ENCODE measurements at places on chromosomes 3 and 15.

DNA sequence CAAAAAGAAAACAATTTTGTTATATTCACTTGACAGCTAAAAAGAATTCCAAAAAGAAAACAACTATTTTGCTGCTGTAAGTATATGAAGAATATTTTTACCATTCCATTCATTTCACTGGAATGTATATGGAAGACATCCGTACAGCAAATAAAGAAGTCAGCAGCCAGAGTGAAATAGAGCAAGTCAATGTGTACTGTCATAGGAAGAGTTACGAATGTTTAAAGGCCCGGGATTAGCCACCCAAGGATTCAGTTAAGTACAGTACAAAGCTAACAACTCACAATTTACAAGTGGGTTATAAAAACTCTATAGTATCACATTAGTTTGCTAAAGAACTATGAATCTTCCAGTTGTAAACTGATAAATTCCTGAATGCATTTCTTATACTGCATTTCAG is 14.4 kb upstream of the XXYLT1 start:
- no peak for DNase-seq

DNA sequence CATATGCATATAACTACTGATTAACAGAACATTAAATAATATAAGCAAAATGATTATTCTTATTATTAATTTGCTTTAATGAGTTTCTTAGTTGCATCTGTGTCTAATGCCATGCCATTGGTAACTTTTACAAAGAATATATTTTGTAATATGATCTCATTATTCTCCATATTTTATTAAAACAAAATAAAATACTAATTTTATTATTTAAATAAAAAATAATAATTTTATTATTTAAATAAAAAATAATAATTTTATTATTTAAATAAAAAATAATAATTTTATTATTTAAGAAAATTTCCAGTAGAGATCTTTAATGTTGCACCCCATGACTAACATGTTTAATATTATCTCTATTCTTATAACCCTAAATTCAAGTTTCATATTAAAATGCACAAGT is 771.1 kb downstream of the NR2F2 start:
- no peak for DNase-seq

GRCh38 chr15:99472416-99473145 is 93.2 kb upstream of the MEF2A start:
- DNase-seq, result peak; percentile 30

DNA sequence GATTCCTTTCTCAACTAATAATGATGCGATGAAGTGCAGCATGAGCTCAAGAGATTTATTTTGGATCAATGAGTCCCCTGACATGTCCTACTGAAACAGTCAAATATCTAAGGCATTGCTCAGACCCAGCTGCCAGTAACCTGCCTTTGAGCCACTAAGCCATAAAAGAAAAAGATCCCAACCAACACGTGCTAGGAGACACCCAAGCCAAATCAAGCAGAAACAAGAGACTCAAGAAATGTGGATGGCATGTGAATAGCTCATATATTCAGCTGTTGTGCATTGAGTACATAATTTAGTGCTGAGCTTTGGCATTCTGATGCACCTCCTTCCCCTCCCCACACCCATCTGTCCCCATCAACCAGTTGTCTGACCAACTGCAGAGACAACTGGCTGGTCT is 29.2 kb downstream of the GJD2 start:
- peak; percentile 47 for DNase-seq

GRCh38 chr15:51768018-51768417 is 16.6 kb downstream of the TMOD2 start:
- no peak for DNase-seq

GRCh38 chr3:47347217-47347801 is 33.5 kb upstream of the PTPN23 start:
- DNase-seq, result no peak

GRCh38 chr15:38530113-38530512 is 34.5 kb downstream of the RASGRP1 start:
- no peak for DNase-seq

- DNase-seq, result no peak
Measured at GRCh38 chr3:17514597-17514996, 227.8 kb downstream of the TBC1D5 start.

- DNase-seq, result no peak
Measured at GRCh38 chr15:67927501-67928168, 87.8 kb upstream of the RNU6-1 start.

GRCh38 chr3:165805946-165806561 is 31.2 kb downstream of the BCHE start:
- DNase-seq, result no peak

DNA sequence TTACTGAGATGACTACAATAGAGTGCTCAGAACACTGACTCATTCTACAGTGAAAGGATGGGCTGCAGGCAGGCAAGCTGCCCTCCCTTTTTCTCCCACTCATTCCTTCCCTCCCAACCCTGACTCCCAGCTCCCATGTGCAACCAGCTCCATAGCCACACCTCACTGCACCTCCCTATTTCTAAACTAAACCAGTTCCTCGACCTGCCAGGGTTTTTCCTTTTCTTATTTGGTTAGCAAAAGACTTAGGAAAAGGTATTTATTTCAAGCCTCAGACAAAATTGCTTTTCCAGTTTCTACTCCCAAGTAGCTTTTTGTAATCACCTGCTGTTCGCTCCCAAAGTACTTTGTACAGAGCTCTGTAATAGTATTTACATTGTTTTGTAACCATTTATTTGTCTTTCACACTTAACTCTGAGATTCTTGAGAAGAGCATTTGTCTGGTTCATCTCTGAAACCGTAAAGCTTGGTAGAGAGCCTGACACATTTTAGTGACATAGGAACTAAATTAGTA is 2.2 kb downstream of the AADAC start:
- DNase-seq, result no peak

DNA sequence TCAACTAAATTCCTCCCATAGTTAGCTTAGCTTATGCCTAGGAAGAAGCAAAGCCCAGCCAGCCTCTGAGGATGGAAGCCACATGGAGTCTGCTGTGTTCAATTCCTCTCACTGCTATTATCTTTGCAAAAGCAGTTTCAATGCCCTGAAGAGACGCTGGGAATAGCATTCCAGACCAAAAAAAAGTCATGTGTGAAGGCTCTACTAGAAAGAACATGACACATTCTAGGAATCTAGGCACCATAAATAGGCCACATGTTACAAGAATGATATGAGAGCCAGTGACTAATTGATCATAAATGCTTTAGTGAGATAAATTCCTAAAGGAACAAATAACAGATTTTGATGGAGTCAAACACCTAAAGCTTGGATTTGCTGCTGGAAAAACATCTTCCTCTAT is 800.8 kb downstream of the TUSC7 start:
- DNase-seq, result no peak

- DNase-seq, result peak; percentile 59
Measured at GRCh38 chr3:129224984-129225393, 24.4 kb upstream of the COPG1 start.

- DNase-seq, result no peak
Measured at GRCh38 chr3:83063446-83063845, 1302.0 kb upstream of the GBE1 start.

- DNase-seq, result no peak
Measured at GRCh38 chr3:122299872-122300460, 25.1 kb upstream of the CSTA start.

GRCh38 chr15:56432304-56432703 is 32.6 kb downstream of the MNS1 start:
- DNase-seq, result no peak

GRCh38 chr3:46748170-46748569 is 30.5 kb upstream of the PRSS50 start:
- DNase-seq, result no peak

- no peak for DNase-seq
Measured at GRCh38 chr3:111414531-111414930, 127.5 kb upstream of the CD96 start.

GRCh38 chr15:62133141-62133540 is 31.9 kb downstream of the C2CD4B start:
- no peak for DNase-seq

DNA sequence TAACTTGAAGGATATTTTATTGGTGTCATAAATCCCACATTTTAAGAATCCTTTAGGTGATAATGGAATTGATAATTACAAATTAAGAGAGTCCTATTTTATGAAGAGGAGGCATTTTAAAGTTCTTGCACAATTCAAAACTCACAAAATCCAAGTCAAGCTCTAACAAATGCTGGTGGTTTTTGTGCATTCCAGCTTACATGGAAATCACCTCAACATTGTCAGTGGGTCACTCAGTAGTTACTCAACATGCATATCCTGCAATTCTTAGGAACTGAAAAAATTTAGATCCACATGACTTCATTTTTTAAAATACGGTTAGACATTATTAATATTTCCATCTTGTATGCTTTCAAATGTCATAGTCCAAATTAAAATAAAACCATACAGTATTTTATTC is 487.2 kb downstream of the CNTN3 start:
- DNase-seq, result no peak

- DNase-seq, result no peak
Measured at GRCh38 chr3:73259291-73259690, 197.8 kb downstream of the EBLN2 start.

DNA sequence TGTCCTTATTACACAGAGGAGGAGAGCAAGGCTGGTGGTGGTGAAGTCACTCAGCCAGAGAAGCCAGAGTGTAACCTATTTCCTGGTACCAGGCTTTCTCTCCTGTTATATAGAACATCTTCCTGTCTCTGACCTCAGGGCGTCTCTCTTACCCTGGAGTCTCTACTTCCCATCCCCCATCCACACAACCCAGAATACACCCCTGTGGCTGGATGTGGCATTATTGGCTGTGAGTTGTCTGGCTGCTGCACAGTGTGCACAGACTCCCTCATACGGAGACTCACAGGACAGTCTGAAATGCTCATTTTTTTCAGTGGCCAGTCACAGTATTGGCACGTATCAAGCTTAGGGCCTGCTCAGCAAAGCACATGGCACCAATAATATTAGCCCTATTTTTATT is 8.6 kb downstream of the PODXL2 start:
- no peak for DNase-seq

- DNase-seq, result no peak
Measured at GRCh38 chr3:28386049-28386448, 37.4 kb upstream of the AZI2 start.

GRCh38 chr3:184954251-184954650 is 142.3 kb downstream of the VPS8 start:
- no peak for DNase-seq

- DNase-seq, result no peak
Measured at GRCh38 chr3:178304758-178305467, 231.3 kb upstream of the KCNMB2 start.

- DNase-seq, result no peak
Measured at GRCh38 chr15:50050986-50051743, 67.9 kb downstream of the ATP8B4 start.

DNA sequence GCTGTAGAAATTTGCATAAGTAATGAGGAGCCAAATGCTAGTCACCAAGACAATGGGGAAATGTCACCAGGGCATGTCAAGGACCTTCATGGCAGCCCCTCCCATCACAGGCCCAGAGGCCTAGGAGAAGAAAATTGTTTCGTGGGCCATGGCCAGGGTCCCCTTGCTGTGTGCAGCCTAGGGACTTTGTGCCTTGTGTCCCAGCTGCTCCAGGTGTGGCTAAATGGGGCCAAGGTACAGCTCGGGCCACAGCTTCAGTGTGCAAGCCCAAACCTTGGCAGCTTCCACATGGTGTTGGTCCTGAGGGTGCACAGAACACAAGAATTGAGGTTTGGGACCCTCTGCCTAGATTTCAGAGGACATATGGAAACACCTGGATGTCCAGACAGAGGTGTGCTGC is 208.8 kb upstream of the TBC1D5 start:
- no peak for DNase-seq

DNA sequence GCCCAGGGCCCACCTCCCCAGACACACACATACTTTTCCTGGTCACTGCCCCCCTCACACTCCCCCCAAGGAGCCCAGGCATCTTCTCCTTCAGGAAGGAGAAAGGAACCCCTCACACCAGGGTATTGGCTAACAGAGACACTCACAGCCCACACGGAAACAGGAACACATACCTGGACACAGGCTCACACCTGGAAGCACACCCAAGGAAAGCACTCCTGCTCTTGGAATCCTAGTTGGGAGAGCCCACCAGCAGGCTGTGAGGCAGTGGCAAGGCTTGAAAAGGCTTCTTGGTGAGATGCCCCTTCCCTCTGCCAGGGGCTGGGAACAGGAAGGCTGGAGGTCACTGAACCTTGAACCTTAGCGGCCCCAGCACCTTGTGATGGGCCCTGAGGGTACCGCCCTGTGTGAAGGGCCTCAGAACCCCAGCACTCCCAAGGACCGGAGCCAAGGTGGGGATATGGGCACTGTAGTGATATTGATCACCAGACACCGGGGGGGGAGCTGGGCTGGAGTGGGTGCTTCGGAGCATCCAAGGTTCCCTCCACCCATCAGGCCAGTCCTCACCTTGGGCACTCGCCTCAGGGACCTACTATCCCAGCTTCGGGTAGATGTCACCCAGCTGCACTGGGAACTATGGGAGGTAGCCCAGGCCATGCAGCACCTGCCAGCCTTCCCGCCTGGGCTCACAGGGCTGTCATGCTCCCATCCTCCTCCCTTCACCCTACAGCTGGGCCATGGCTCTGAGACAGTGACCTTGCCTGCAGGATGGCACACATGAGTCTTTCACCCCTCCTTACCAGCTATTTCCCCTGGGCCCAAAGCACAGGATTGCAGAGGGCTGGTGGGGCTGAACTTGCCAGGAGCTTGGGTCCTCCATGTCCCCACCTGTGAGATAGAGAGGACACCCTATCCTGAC is 16.4 kb downstream of the MYL3 start:
- DNase-seq, result peak; percentile 29

DNA sequence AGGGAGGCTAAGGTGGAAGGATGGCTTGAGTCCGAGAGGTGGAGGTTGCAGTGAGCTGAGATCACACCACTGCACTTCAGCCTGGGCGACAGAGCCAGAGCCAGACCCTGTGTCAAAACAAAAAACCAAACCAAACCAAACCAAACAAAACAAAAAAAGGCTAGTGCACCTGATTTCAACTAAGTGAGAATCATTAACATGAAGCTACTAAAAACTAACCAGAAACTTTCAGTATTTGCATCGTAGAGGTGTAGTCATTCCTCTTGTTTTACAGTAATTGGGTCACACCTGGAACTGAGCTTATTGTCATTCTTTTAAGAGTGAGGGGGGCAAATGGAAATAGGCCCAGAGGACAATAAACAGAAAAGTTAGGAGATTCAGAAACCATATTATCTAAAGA is 58.5 kb downstream of the ST6GAL1 start:
- no peak for DNase-seq

- peak; percentile 54 for DNase-seq
Measured at GRCh38 chr15:77107068-77107467, 36.2 kb upstream of the TSPAN3 start.
